Upper lobe of right lung (tissue), 1 donor: ENCODE measurements at places on chromosomes 11 and 22. TPM values are rescaled to one million over a fixed set of nuclear protein-coding genes. Genes with fewer than 3 reads are reported as not detected.

DNA sequence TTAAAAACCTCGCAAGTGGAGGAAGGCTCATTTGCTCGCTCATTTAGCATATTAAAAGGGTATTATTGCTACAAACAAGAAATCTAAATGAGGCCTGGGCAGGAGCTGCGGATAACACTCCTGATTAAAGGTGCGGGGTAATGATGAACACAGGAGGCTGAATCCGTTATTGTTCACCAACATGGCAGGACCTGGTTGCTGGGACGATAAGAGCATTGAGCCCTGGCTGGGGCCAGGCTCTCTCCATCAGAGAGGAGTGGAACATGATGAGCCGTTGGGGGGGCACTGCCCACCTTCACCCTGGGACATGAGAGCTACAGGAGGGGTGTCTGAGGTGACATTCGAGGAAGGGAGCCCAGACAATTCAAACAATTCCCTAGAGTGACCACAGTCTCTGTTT lies 211.7 kb downstream of the NXPE2 start:
- no peaks in the 10 kb centered on the region for H3K27me3 ChIP-seq
- H3K36me3 ChIP-seq = no peaks in the 10 kb centered on the region
- H3K4me3 ChIP-seq = no peak overlapping the region
- DNase-seq = no peak
- H3K27ac ChIP-seq = no peak overlapping the region
- no peaks in the 10 kb centered on the region for H3K4me1 ChIP-seq

DNA sequence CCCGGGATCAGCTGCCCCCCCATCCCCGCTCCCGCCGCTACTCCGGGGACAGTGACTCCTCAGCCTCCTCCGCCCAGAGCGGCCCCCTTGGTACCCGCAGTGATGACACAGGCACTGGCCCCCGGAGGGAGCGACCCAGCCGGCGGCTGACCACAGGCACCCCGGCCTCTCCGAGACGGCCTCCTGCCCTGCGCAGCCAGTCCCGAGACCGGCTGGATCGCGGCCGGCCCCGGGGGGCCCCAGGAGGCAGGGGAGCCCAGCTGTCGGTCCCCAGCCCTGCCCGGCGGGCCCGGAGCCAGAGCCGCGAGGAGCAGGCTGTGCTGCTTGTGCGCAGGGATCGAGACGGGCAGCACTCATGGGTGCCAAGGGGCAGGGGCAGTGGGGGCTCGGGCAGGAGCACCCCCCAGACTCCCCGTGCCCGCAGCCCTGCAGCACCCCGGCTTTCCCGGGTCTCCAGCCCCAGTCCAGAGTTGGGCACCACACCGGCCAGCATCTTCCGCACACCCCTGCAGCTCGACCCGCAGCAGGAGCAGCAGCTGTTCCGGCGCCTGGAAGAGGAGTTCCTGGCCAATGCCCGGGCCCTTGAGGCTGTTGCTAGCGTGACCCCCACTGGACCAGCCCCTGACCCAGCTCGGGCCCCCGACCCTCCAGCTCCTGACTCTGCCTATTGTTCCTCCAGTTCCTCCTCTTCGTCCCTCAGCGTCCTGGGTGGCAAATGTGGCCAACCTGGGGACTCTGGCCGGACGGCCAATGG lies 3.9 kb downstream of the RASL10A start:
- H3K27me3 ChIP-seq = peaks cover 29% of the 10 kb centered on the region
- H3K4me1 ChIP-seq = peaks cover 61% of the 10 kb centered on the region
- no peak for DNase-seq
- H3K36me3 ChIP-seq = no peaks in the 10 kb centered on the region
- H3K4me3 ChIP-seq = no peak overlapping the region

DNA sequence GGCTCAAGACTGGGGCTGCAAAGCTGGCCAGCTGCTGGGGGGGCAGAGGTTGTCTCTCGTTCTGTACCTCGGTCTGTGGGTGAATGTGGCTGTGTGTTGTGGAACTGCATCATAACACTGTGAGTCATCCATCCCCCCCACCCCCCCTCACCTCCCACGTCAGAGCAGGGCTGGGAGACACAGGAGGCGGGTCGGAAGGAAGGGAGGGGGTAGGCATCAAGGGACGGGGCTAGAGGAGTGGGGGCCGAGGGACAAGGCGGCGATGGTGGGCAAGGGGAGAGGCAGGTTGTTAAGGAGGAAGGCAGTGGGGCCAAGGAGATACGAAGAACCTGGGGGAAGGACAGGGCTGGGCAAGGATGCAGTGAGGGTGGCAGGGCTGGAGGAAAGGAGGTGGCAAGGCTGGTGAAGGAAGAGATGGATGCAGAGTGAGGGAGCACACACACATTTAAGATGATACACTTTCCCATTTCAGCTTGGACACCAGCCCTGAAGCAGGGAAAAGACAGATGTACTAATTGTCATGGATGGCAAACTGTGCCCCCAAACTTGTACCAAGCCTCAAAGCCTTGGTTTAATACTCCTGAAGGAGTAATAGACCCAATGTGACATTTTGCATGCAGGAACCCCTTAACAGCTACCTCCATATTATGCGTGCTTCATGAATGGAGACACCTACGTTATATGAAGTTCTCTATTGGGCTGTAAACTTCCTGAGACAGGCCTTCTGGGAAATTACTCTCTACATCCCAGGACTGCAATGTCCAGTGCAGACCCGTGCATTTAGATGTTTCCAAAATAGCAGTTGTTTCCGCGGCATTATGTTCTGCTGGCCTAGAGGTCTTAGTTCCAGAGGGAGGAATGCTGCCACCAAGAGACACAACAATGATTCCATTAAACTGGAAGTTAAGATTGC lies at the start of gene YPEL4:
YPEL4 (minus strand) TSS at position 87 of the 913 bp plus-strand sequence. CDS start 2,805 bp downstream, outside the sequence.
- peaks cover 41% of the 10 kb centered on the region for H3K4me1 ChIP-seq
- no peak within 1 kb of the TSS for H3K27ac ChIP-seq
- no peak for DNase-seq
- peak within 1 kb of the TSS; percentile 49 for H3K4me3 ChIP-seq
- H3K36me3 ChIP-seq = no peaks in the 10 kb centered on the region

DNA sequence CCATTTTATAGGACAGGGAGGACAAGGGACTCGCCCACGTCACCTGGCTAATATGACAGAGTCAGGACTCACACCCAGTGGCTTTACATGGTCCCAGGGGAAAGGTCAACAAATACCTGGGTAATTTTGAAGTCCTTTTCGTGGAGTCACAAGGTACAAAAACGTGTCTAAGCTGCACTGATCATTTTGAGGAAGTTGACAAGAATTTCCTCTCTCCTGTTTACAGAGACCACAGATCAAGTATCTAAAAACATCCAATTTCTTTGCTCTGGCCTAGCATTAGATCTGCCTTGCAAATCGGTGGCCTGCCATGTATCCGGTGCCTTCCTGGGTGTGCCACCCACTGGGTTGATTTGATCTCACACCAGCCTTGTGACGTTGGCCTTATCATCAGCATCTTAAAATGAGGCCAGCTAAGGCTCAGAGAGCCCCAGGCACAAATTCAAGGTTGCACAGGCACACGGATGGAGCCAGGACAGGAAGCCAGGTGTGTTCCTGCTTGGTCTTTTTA lies 17.6 kb downstream of the GDPD5 start:
- H3K4me3 ChIP-seq = no peak overlapping the region
- no peak overlapping the region for H3K27ac ChIP-seq
- no peaks in the 10 kb centered on the region for H3K36me3 ChIP-seq
- H3K4me1 ChIP-seq = peaks cover 4% of the 10 kb centered on the region
- no peak for DNase-seq

Gene TBX1
- total RNA-seq = 15.4 TPM
